B cell (primary cell): ENCODE measurements at places on chromosomes 3 and 15. TPM values are rescaled to one million over a fixed set of nuclear protein-coding genes. Genes with fewer than 3 reads are reported as not detected.

Gene INSYN1
- total RNA-seq: not detected in 2 replicates

Gene CCDC50
- total RNA-seq: 121 and 124 TPM in 2 replicates

Gene RASGRP1
- total RNA-seq: 24.7 and 30.0 TPM in 2 replicates

Gene MEIS2
- 0.22 and 0.39 TPM in 2 replicates for total RNA-seq

Gene PATL2
- 58.9 and 60.5 TPM in 2 replicates for total RNA-seq

Gene CFAP100
- total RNA-seq: not detected in 2 replicates

Gene LTF
- 0.22 TPM in 1 of 2 replicates, not detected in the other for total RNA-seq

Gene TUSC7
- not detected in 2 replicates for total RNA-seq

GRCh38 chr3:126952983-126953660 lies 29.8 kb upstream of the PLXNA1 start:
- DNase-seq: no peak

- no peak for DNase-seq
These were observed 663.7 kb downstream of the AGBL1 start for GRCh38 chr15:86743283-86743903.

DNA sequence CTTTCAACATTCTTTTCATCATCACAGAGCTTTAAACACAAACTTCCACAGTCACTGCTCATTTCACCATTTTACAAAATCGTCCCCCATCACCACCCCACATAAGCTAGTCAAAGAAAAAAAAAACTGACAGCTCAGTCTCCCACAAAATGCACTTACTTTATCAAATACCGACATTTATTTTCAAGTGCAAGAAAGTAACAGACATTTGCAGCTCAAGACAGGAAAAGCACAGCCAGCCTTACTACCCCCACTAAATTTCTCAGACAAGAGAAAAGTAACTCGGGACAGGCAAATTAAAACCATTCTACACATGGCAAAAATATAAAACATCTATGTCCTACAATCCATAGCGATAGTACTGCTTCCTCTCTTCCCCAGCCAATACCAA lies 402.4 kb downstream of the SHQ1 start:
- no peak for DNase-seq

- no peak for DNase-seq
These were observed 164.5 kb upstream of the TLE3 start for GRCh38 chr15:70262171-70262570.

GRCh38 chr3:52190294-52191074 lies 7.5 kb upstream of the ALAS1 start:
- no peak for DNase-seq

- no peak for DNase-seq
These were observed 14.2 kb downstream of the CRBN start for GRCh38 chr3:3165241-3165640.

GRCh38 chr3:40299130-40299720 lies 10.3 kb upstream of the EIF1B start:
- DNase-seq: no peak

- no peak for DNase-seq
These were observed 183.1 kb upstream of the TLE3 start for GRCh38 chr15:70280781-70281180.

DNA sequence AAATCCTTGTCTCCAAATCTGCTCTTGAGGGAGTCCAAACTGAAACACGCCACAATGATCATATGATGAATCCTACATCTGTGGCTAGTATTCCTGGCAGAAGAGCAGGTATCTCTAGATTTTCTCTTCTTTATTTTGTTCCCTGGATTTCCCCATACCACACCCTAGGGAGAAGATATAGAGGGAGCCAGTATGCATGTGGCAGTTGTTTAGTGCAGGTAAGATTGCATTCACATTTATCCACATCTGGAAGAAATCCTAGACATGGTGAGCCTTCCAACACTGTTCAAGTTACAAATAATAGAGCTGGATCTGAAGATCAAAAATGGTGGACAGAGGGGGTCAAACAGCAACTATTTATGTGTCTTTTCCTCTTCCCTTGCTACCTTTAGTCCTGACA lies 316.7 kb downstream of the ZNF385D start:
- DNase-seq: no peak

DNA sequence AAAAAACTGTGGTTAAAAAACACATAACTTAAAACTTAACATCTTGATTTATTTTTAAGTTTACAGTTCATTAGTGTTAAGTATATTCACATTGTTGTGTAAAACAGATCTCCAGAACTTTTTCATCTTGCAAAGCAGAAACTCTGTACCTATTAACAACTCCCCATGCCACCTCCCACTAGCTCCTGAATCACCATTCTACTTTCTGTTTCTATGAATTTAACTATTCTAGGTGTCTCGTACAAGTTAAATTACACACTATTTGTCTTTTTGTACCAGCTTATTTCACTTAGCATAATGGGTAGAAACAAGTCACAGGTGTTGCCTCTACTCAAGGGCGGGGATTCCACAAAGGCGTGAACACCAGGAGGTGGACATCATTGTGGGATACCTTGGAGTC lies 43.2 kb downstream of the CRTC3 start:
- no peak for DNase-seq

- peak; percentile 39 for DNase-seq
These were observed 8.7 kb downstream of the ARHGAP31 start for GRCh38 chr3:119302697-119303551.

- no peak for DNase-seq
These were observed 99.1 kb downstream of the VGLL4 start for GRCh38 chr3:11544412-11545181.

- peak; percentile 60 for DNase-seq
These were observed 111.7 kb downstream of the NUP210 start for GRCh38 chr3:13308380-13308801.

GRCh38 chr15:87817553-87817952 lies 439.0 kb downstream of the NTRK3 start:
- DNase-seq: no peak

DNA sequence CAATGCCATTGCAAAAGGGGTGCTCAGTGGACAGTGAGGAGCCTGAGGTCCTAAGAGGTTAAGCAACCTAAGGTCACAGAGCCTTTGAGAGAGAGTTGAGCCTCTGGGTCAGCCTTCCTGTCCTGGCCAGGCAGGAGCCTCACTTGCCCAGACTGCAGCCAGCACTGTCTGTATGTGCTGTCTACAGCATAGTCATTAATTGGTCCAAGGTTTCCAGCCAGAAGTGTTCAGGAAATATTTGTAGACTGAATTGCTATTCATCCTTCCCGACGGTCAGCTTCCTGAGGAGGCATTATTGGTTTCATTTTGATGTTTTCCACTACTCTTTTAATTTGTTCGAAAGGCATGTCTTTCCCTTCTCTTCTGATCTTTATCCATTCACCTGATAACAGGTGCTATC lies 8.1 kb downstream of the SEC13 start:
- no peak for DNase-seq

DNA sequence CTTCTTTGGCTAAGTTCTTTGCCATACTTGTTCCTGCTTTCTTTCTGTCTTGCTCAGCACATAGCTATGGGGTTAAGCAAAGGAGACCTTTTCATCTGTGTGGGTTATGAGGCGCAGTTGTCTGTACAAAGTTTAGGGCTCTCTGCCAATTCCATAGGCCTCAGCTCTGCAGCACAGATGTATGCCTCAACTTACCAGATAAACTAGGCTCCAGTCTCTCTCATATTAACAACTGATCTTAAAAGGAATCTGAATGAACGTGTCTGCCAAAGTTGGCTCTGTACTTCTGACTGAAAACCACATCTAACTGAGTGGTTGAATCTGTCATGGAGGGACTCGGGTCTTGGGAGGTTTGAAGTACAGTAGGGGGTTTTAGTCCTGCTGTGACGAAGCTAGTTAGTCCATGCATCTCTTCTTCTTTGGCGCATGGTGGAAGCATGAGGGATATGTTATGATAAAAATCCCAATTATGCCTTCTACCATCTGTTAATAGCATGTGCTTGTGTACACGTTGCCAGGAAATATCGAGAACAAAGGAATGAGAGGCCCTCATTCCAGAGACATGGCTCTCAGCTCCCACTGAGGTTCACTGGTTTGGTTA lies 114.6 kb upstream of the TSC22D2 start:
- no peak for DNase-seq

DNA sequence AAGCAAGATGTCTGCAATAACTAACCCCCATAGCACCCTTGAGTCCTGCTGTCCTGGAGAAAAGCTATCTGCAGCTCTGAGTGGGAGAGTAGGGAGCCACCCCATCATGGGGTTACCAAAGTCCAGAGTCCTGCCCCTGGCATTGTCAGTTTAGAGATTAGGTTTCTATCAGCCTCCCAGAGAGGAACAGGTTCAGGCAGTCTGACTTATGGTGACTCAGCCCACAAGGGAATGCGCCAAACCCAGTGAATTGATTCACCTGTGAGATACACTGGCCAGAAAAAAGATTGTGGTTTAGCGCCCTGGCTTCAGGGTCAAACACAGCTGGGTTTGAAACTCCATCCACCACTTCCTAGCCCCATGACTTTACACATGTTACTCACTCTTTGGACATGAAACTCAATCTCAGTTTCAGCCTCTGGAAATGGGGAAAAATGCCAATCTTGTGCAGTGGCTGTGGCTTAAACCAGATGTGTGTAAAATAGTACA lies 263.6 kb upstream of the HES1 start:
- DNase-seq: peak; percentile 28

DNA sequence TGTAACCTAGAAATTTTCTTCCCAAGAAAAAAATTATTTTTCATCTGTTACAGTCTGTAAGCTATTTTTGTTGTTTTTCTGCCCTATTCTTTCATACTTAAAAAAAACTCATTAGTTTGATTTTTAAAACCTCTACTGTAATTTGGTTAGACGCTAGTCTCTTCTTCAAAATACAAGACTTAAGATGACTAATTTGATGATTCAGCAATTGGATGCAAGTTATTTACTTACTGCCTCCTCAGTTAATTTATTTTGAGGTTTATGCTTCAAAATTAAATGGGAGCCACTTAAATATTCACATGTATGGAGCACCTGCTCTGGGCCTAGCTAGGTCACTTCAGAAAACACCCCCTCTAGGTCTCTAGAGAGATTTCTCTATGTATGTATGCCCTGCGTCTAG lies 132.4 kb downstream of the IQCH start:
- DNase-seq: no peak

DNA sequence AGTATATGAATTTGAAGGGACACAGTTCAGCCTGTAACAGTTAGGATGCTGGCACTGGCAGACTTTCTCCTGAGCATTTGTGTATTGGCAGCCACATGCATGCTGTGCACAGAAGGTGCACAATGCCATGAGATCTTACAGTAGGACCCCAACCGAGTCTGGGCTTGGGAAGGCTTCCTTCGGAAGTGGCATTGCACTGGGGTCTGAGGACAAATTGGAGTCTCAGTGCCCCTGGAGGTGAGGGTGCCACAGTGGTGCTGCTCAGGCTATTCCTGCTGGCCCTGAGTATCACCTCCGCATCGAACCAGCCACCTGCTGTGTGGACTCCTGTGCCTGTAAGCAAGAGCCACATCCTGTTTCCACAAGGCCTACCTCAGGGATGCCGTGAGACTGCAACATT lies 99.5 kb downstream of the DNAJB8 start:
- DNase-seq: no peak

DNA sequence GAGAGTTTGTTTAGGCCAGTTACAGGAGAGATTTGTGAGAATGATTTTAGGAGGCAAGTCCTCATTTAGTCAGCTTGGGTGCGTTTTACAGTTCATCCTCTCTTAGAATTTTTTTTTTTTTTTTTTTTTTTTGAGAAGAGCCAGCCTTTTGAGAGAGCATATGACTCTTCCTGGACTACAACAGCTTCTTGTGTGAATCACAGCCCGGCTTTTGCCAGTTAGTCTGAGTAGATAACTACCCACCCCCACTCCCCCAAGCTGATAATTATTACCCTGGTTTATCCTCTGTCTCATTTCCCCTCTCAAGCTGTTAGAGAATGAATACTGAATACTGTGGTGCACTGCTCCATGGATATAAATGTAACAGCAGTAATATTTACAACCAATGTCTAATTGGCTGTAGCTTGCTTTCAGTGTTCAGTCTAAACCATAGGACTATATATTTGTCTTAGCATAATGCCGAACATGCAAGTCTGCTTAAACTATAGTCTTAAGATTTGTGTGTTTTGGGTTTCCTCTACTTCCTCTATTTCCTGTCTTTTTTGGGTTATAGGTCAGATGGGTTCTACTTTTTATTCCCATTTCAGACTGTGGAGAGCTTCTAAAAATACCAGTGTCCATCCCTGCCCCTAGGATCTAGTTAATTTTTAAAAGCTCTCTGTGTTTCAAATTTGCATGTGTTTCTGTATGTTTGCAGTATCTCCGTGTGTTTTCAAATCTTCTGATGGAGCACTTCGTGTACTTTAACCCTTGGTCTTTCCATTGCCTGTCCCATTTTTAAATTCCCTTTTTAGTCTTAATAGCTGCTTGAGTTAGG lies 8.0 kb downstream of the CHD2 start:
- DNase-seq: no peak

GRCh38 chr15:22878103-22878502 lies 39.6 kb downstream of the NIPA2 start:
- no peak for DNase-seq

- no peak for DNase-seq
These were observed 10.9 kb upstream of the RHO start for GRCh38 chr3:129517516-129517915.

GRCh38 chr3:63654931-63655330 lies 2.5 kb downstream of the SNTN start:
- no peak for DNase-seq

DNA sequence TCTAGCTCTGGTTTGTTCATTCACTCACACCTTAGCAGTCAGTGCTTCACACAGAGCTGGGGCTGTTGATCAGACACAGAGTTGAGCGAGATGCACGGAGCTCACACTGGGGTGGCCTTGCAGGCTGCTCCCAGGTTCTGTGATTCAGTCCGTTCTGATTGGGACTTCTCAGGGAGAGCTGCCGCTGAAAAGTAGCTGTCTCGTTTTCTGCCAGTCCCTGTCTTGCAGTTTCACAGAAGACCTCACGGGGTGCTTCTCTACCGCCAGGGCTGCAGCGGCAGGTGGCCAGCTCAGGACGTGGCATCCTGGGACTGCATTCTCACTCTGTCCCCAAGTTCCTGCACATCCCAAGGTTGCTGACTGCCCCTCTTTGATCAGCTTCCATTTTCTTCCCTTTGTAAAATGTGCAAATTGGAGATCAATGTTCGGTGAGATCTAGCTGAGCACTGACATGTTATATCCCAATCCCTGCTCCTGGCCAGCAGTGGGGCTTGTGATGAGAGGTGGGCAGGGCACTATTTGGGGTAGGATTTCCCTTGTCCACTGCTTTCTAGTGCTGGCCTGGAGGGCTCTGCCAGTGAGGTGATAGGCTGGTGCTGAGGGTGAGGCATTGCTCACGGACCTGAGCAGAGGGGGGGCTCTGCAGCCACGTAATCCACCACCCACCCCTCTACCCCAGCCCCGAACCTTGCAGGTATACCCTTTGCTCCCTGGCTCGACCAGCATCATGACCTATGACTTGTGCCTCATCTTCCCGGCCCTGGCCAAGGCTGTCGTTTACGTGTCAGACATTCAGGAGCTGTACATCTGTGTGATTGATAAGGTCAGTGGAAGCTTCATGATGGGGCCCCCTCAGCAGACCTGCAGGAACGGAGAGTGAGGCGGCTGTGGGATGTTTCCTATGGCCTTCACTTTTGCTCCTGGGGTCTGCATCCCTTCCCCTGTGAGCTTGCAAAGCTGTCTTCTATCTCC lies 5.3 kb upstream of the TXNRD3 start:
- no peak for DNase-seq

DNA sequence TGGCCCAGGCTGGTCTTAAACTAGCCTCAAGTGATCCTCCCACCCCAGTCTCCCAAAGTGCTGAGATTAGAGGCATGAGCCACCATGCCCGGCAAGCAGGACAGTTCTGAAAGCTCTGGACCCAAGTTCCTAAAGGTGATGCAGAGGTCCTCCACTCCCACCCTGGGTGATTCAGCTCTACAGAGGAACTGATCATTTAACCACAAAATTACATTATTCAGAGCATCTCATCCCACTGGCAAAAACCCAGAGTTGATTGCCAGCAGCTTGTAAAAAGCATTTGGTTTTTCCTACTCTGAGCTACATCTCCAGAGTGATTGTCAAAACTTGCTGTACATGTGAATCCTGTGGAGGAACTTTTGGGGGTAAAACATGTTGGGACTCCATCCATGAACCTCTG lies 60.2 kb downstream of the SLTM start:
- no peak for DNase-seq
